ENCODE measurements at places on chromosomes 16 and 17. TPM values are rescaled to one million over a fixed set of nuclear protein-coding genes. Genes with fewer than 3 reads are reported as not detected.

DNA sequence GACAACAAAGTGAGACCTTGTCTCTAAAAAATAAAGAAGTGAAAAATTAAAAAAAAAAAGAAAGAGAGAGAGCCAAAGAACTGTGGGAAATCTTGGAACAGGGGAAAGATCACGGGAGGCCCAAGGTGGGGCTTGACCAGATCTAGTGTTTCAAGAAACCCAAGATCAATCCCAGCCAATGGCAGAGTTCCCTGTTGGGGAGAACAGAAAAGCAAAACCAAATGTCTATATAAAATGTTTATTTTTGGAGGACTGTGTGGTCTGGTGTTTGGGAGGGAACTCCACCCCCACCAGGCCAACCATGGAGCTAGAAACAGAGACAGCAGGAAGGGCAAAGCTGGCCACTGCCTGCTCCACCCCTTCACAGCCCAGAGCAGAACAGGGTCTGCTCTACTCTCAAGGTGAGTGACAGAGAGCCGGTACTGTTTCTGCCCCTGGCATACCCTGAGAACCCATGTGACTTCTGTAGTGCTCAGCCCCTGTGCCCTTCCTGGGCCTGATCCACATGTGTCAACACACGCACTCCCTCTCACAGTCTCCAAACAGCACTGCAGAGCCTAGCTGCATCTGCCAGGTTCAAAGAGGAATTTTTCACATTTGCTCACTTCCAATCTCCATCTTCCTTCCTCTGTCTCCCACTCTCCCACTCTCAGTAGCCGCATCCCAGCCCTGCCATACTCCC lies 3.7 kb downstream of the TMEM101 start:
- DNase-seq, result no peak
- peaks cover 5% of the 10 kb centered on the region for H3K27me3 ChIP-seq
- peaks cover 48% of the 10 kb centered on the region for H3K4me1 ChIP-seq
- no peak overlapping the region for H3K27ac ChIP-seq
- H3K36me3 ChIP-seq, result peaks cover 10% of the 10 kb centered on the region

GRCh38 chr17:33266611-33267010 lies 26.5 kb downstream of the ASIC2 start:
- DNase-seq, result no peak
- H3K4me3 ChIP-seq, result no peak overlapping the region
- H3K36me3 ChIP-seq, result no peaks in the 10 kb centered on the region
- H3K4me1 ChIP-seq, result no peaks in the 10 kb centered on the region

DNA sequence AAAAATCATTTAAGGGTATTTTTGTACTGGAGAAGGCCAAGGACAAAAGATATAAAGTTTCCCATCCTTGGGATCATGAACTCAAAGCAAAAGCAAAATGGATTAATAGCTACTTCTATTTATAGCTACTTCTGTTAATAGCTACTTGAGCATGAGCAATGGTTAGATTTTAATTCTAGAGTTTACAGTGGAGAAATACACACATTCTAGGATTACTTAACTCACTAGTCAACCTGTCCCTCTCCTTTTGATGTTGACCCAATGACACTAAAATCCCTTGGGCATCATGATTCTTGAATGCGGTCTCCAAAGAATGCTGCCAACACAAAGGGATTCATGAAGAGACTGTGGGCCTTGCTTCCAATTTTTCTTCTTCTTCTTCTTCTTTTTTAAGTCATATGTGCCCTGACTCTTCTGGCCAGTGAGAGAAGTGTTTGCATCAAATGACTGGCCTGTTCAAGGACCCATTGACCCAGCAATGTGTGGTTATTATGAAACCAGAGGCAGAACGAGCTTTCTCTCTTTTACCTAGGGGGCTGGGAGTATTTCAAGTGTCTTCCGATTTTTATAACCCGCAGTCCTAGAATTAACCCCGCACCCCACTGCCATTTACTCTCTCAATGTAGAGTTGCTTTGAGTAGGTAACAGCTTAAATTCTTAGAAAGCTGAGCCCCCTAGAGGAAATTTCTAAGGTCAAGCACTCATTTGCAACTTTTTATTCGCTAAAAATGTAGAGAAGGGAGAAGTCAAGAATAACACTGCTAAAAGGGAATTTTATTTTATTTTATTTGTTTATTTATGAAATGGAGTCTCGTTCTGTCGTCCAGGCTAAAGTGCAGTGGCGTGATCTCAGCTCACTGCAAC lies 34.6 kb downstream of the OTOA start:
- no peak for DNase-seq
- H3K4me3 ChIP-seq, result no peak overlapping the region
- H3K4me1 ChIP-seq, result no peaks in the 10 kb centered on the region

- peak; percentile 84 for DNase-seq
- peak overlapping the region; percentile 99 for H3K27ac ChIP-seq
- peaks cover 4% of the 10 kb centered on the region for H3K36me3 ChIP-seq
- peak overlapping the region; percentile 99 for H3K4me3 ChIP-seq
- H3K4me1 ChIP-seq, result peaks cover 86% of the 10 kb centered on the region
Observed at GRCh38 chr17:78774956-78775571, 7.0 kb downstream of the CYTH1 start.

GRCh38 chr17:57988301-57989250 lies 522 bp upstream of the VEZF1 start:
- peaks cover 47% of the 10 kb centered on the region for H3K4me1 ChIP-seq
- peak overlapping the region; percentile 89 for H3K27ac ChIP-seq
- H3K36me3 ChIP-seq, result peaks cover 2% of the 10 kb centered on the region
- DNase-seq, result peak; percentile 76
- peak overlapping the region; percentile 84 for H3K4me3 ChIP-seq
- no peaks in the 10 kb centered on the region for H3K27me3 ChIP-seq

GP1BA gene
- 0.26 TPM for total RNA-seq

ZFPM1 gene
- 13.8 TPM for total RNA-seq

ITGAL gene
- total RNA-seq, result 517 TPM
